Hematopoietic multipotent progenitor cell (in vitro differentiated cells): ENCODE measurements at places on chromosomes 1 and 21. TPM values are rescaled to one million over a fixed set of nuclear protein-coding genes. Genes with fewer than 3 reads are reported as not detected.

DNA sequence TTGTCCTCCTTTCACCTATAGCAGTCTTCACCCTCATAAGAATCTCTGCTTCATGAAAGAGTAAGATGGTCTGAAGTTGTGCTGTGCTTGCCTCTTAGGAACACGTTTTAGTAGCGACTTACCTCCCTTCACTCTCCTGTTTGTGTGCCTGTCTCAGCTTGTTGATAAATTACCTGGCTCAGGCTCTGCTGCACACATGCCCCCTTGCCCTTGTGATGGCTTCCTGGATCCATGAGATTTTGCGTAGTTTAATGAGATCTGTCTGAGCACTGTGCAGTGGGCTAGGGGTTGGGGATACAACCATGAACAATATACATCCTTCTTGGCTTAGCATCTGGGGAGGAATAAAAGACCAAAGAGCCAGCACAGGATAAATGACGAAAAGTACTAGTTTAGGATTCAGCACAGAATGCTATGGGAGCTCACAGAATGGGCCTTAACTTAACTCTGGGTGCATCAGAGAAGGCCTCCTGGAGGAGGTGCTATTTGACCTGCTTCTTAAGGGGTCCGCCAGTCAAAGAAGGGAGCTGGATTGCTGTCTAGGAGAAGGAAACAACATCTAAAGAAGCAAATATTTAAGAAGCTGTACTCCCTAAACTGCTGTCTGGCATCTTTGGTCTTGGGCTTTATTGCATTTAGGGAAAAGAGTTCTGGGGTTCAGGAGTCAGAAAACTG lies 175.7 kb upstream of the PLXNA2 start:
- DNase-seq = no peak

TNNI3K gene
- 1.3 TPM for total RNA-seq

DNA sequence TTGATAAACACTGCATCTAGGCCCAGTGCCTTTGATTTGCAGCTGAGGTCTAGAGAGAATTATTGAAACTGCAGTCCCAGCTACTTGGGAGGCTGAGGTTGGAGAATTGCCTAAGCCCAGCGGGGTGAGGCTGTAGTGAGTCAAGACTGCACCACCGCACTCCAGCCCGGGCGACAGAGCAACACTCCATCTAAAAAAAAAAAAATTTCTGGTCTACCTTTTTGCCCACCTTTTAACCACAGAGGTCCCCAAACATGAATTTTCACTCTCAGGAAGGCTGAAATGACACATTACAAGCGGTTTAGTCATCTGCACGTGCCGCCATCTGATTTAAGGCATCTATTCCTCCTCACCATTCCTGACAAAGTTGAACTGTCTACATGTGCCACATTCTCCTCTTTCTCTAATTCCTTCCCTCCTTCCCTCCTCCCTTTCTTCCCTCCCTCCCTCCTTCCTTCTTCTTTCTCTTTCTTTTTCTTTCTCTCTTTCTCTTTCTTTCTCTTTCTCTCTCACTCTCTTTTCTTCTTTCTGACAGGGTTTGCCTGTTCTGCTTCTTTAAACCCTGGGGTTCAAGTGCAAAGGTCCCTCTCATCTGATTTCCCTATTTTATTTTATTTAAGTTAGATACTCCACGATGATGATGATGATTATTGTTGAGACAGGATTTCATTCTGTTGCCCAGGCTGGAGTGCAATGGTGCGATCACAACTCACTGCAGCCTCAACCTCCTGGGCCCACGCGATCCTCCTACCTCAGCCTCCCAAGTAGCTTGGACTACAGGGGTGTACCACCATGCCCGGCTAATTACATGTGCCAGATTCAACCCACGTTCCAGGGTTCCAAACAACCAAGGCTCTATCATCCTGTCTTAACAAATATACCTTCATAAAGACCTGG lies 3.0 kb upstream of the SOD1 start:
- DNase-seq = no peak

DNA sequence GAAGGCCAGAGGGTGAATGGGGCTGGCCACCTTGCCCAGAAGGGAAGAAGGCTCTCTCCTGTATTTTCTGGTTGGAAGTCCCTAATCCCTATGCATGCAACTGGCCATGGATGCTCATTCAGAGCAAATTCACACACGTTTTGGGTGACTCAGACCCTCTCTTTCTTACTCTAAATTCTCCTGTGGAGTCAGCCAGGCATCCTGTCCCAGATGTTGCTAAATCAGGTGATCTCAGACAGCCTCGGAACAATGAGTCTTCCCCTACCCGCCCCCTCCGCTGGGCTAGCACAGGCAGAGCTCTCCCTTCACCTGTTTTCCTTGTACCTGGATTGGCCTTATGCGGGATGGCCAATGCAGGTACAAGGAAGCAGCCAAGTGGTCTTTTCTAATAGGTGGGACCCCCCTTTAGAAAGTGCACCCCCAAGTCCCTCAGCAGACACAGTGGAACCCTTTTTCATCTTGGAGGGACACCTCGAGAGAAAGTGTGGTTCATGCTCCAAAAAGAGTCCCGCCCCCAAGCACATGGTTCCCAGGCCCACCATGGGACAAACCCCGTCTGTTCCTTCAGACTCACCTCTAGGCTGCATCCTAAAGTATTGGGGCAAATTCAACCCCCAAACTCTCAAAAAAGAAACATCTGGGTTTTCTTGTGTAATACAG lies 8.6 kb downstream of the S100A6 start:
- DNase-seq = no peak

GRCh38 chr1:201468844-201469644 lies at the start of gene PHLDA3:
Gene PHLDA3, minus strand, starts transcription at chr1:201469188. Its CDS starts 402 bp downstream, at chr1:201468786.
- no peak for DNase-seq
